ENCODE measurements at places on chromosomes 11 and 22.

DNA sequence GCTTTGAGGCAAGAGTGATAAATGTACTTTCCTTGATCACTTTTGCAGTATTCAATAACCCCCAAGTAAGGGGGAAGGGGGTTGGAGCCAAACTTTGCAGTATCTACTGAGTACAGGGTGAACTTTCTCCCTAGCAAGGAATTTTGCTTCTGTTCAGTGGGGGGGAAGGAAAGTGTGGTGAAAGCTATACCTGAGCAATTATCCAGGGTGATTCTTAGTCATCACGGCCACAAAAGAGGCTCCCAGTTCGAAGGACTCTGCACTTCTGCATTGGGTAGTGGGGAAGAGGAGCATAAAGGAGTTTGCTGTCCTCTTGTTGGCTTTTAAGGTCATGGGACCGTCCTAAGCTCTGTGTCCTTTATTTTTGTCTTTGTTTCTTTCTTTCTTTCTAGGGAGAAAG is 346.5 kb upstream of the SYN3 start:
- DNase-seq, result no peak

GRCh38 chr11:133723056-133723455 is 122.3 kb downstream of the SPATA19 start:
- DNase-seq, result no peak

DNA sequence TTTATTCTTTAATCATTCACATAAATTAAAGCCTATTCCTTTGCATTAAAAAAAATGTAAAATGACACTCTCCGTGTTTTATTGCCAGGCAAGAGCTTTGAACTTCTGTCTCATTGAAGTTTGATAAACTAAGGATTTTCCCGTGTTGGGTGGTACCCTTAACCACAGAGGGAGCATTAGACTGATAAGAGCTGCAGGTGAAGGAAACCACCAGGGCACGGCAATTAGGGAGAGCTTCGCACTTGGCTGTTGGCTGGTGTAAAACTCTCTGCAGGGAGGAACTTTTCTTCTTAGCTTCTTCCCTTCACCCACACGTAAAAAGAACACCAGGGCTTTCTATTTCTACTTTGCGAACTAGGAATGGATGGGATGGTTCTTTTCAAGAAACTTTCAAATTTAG is 47.0 kb downstream of the CSTPP1 start:
- no peak for DNase-seq

GRCh38 chr11:119193626-119194025 is 8.4 kb downstream of the NHERF4 start:
- DNase-seq, result no peak

DNA sequence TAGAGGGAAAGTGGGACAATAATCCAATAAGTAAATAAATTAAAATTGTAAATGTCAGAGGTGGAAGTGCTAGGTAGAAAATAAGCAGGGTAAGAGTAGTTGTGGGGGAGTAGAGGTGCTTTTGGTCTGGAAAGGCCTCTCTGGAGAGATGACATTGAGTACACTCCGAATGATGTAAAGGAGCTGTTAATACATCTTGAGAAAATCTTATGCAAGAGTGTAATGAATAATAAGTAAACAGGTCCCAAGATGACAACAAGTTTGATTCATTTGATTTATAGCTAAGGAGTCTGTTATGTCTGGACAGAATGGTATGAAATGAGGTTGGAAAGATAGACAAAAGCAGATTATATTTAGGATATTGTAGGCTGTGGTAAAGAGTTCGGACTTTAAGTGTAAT is 87.5 kb downstream of the TMEM135 start:
- DNase-seq, result peak; percentile 49

GRCh38 chr22:50294319-50294656 is 13.2 kb downstream of the PLXNB2 start:
- no peak for DNase-seq

- DNase-seq, result peak; percentile 58
These were observed 511.2 kb upstream of the LRRC4C start for GRCh38 chr11:41970681-41971080.

DNA sequence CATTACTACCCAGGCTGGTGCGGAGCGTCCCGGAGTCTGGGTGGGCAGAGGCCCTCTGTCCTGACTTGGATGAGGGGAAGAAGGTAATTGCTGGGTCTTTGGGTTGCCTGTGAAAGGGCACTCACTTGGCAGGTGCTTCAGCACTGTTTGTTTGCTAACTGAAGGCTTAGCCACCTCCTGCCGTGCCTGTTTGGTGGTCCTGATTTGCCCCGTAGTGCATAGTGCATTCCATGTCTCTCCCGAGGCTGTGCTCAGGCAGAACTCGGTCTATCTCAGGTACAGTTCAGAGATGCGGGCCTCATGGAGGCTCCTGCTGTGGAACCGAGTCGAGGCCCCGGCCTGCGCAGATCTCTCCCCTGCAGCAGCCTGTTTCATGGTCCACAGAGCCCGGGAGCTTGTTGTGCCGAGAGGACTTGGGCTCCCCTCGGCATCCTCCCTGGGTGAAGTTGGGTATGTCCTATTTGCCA is 146.2 kb downstream of the TBC1D22A start:
- no peak for DNase-seq

GRCh38 chr11:18321578-18321968 is 367 bp downstream of the HPS5 start:
- DNase-seq, result no peak

DNA sequence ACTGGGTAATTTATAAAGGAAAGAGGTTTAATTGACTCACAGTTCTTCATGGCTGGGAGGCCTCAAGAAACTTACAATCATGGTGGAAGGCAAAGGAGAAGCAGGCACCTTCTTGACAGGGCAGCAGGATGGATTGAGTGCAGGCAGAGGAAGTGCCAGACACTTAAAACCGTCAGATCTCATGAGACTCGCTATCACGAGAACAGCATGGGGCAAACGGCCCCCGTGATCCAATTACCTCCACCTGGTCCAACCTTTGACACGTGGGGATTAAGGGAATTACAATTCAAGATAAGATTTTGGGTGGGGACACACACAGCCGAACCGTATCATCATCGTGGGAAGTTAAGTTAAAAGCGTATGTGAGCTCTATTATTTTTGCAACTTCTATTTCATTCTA is 71.4 kb upstream of the SYN3 start:
- no peak for DNase-seq

GRCh38 chr11:2296913-2297622 is 4.7 kb downstream of the C11orf21 start:
- DNase-seq, result no peak
